ENCODE measurements at places on chromosomes 2 and 18. TPM values are rescaled to one million over a fixed set of nuclear protein-coding genes. Genes with fewer than 3 reads are reported as not detected.

The CHST10 gene
- total RNA-seq: 4.2 TPM

The GPR75 gene
- total RNA-seq: 4.4 TPM

The BUB1 gene
- 88.5 TPM for total RNA-seq

The ANO7 gene
- total RNA-seq: 0.61 TPM

The GPR39 gene
- total RNA-seq: not detected

The CABLES1 gene
- total RNA-seq: 2.0 TPM

The ESPNL gene
- total RNA-seq: 0.17 TPM

The FAM228A gene
- not detected for total RNA-seq

The TEKT4 gene
- 0.39 TPM for total RNA-seq

The CHST9 gene
- not detected for total RNA-seq

The REG3A gene
- not detected for total RNA-seq

The SLC14A1 gene
- total RNA-seq: 0.59 TPM

The STAT1 gene
- total RNA-seq: 784 TPM

The ACOXL gene
- 1.2 TPM for total RNA-seq

The FRZB gene
- total RNA-seq: not detected

The UGT1A5 gene
- not detected for total RNA-seq

The RAPGEF4 gene
- total RNA-seq: 1.0 TPM

The SRSF7 gene
- 257 TPM for total RNA-seq

The LAMA1 gene
- not detected for total RNA-seq

The OXER1 gene
- total RNA-seq: 0.49 TPM

The MAPK4 gene
- total RNA-seq: not detected

The ABCA12 gene
- not detected for total RNA-seq

The GPR35 gene
- total RNA-seq: 13.5 TPM

The POTEI gene
- not detected for total RNA-seq

The NFE2L2 gene
- 76.2 TPM for total RNA-seq

The EML4 gene
- total RNA-seq: 108 TPM

The DSG2 gene
- total RNA-seq: 0.20 TPM

The RAX gene
- not detected for total RNA-seq

The CYRIA gene
- 1.8 TPM for total RNA-seq

The SYT4 gene
- total RNA-seq: not detected

The CRYGC gene
- total RNA-seq: not detected

The CCDC141 gene
- 7.5 TPM for total RNA-seq

The POMC gene
- 3.4 TPM for total RNA-seq

The UGT1A3 gene
- not detected for total RNA-seq

The TMEM169 gene
- 2.1 TPM for total RNA-seq

The UGT1A6 gene
- not detected for total RNA-seq

The LRRC30 gene
- not detected for total RNA-seq

The ARHGAP25 gene
- 156 TPM for total RNA-seq
